ENCODE measurements at places on chromosomes 12 and 14. TPM values are rescaled to one million over a fixed set of nuclear protein-coding genes. Genes with fewer than 3 reads are reported as not detected.

DNA sequence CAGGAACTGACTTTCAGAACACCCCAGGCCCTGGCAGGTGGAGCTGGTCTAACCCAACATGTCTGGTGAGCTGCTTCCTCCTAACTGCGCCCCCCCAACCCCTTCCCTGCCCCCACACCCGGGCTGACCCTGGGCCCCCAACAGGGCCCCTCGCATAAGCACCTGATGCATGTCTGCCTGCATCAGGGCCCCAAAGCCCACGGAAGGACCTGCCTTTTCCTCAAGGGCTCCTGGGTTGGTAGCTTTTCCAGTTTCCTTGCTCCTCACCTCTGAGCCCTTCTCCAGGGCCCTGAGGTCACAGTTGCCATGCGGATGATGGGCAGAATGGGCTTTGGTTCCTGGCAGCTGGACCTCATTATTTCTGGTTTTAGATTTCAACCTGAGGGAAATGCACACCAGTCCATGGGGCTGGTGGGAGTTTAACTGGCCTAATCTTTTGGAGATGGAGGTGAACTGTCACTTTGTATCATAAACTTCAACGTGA, 18.5 kb downstream of the TESC start:
- DNase-seq = no peak

DNA sequence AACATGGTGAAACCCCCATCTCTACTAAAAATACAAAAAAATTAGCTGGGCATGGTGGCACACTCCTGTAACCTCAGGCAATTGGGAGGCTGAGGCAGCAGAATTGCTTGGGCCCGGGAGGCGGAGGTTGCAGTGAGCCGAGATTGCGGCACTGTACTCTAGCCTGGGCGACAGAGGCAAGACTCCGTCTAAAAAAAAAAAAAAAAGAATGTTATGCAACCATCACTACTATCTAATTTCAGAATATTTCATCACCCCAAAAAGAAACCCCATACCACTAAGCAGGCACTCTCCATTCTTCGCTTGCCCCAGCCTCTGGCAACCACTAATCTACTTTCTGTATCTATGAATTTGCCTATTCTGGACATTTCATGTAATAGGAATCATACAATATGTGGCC, 68.8 kb upstream of the AMN start:
- no peak for DNase-seq

- peak; percentile 6 for DNase-seq
These were observed at the start of gene CRACR2A for GRCh38 chr12:3752741-3753486. TSS of gene CRACR2A (minus strand) at chr12:3753109. CDS start at chr12:3696999, 56,110 bp downstream.

- no peak for DNase-seq
These were observed 472.9 kb downstream of the NELL2 start for GRCh38 chr12:44403185-44403584.

Gene L3HYPDH
- 49.8 TPM for polyA plus RNA-seq

DNA sequence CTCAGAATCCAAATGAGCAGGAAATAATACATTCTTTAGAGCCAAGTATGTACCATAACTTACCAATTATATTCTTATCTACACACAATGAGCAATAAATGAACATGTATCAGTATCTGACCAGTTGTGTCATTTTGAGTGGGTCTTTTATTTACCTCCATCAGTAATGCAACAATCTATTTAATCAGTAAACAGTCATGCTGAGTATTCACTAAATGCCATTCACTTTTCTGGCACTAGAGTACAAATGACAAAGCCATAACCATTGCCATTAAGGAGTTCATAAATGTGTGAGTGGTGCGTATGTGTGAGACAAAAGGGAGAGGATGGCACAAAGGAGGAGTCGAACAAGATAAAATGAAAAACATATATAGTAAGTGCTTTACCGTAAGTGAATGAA, 1.5 kb upstream of the STRAP start:
- no peak for DNase-seq

Gene PRPF39
- 33.0 TPM for polyA plus RNA-seq

GRCh38 chr12:79689061-79689476, 1.7 kb downstream of the PAWR start:
- no peak for DNase-seq

GRCh38 chr14:103923863-103924262, 4.4 kb upstream of the TDRD9 start:
- no peak for DNase-seq

Gene INHBC
- not detected for polyA plus RNA-seq

DNA sequence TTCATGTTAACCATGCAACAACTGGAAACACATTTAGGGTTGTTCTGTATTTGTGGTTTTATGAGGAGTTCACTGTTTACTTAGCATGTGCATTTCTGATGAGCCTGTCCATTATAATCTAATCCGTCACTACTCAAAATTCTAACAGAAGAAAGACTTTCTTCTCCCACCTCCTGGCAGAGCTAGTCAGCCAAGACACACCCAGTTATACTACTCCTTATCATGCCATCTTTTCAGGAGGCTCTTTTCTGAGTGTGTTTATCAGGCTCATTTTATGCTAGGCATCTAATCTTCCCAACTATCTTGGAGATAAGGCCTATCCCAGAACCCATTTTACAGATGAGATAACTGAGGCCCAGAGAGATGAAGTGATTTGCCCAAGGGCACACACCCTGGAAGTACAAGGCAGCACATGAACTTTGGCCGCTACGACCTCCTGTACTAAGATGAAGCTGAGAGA, 10.4 kb upstream of the MED13L start:
- no peak for DNase-seq

Gene PRB2
- not detected for polyA plus RNA-seq

- no peak for DNase-seq
These were observed 6.7 kb downstream of the PLD4 start for GRCh38 chr14:104931304-104931770.

GRCh38 chr12:89244536-89244935, 107.8 kb downstream of the DUSP6 start:
- no peak for DNase-seq

Gene FSCB
- not detected for polyA plus RNA-seq

- no peak for DNase-seq
These were observed 70.7 kb downstream of the PTPN11 start for GRCh38 chr12:112489456-112489855.

Gene MEG3
- 310 TPM for polyA plus RNA-seq

DNA sequence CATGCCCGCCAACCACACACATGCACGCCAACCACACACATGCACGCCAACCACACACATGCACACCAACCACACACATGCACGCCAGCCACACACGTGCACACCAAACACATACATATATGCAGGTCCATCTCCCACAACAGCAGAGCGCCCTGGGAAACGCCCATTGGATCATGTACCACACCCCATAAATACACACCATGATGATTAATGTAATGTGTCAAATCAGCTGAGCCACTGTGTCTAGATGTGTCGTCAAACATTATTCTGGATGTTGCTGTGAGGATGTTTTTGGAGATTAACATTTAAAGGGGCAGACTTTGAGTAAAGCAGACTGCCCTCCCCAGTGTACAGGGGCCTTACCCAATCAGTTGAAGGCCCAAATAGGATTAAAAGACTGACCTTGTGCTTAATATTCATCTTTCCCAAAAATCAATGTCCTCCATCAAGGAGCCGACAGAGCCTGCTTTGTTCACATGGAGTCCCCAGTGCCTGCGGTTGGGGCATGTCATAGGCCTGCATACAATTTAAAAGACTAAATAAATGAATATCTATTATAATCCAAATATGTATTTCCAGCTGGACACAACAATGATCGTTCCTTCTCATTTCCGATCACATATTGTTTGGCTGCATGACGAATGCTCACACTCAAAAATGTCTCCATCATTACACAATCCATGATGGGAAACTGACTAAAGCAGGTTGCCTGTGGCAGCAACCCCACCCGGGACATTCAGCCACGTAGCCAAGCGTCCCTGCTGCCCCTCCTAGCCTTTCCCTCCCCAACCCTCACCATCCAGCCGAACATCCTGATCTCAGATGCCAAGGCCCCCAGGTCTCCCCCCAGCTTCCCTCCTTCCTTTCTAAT, 23.2 kb upstream of the BDKRB2 start:
- DNase-seq = no peak

DNA sequence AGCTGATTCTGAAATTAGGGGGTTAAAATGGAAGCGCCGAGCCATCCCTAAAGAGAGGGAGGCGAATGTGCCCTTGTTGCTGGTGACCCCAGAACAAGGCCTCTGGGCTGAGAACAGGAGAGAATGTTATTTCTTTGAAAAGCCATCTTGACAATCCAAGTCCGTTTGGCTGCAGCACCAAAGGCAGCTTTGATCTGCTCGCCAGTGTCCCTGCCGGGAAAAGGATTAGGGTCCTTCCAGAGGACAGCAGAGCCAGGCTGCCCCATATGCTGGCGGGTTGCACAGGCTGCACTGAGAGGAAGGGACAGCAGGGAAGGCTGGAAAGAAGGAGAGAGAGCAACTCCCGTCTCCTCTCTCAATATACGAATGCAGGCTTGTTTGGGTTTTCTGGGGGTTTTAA, 141.7 kb downstream of the TMEM132C start:
- no peak for DNase-seq

Gene CYP46A1
- 0.14 TPM for polyA plus RNA-seq
